ENCODE measurements at places on chromosomes 5 and 9.
A peak's percentile ranks its signal among the peaks of the same experiment; 100 is the strongest.

GRCh38 chr9:468766-469426 is 254.2 kb downstream of the DOCK8 start:
- peak; percentile 34 for DNase-seq

- no peak for DNase-seq
Observed at GRCh38 chr5:143588933-143589662, 185.6 kb upstream of the NR3C1 start.

DNA sequence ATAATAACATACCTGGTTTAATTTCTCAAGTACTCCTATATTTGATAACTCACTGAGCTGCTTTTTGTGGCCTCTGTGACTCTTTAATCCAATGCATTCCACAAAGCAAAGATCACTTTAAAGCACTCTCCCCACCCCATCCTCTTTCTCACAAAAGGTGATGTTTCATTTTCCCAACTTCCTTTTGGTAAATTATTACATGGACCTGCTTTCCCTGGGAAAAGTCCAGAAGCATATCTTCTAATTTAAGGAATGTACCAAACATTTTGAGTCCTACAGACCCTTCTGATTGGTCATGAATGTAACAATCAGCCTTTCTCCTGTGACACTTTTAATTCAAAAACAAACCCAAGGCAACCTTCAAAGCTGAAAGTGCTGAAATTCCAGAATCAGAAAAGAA is 71.1 kb downstream of the MLLT3 start:
- DNase-seq, result no peak

GRCh38 chr5:17343675-17344074 is 126.2 kb downstream of the BASP1 start:
- DNase-seq, result peak; percentile 65

- no peak for DNase-seq
Observed at GRCh38 chr5:175542966-175543235, 64.5 kb downstream of the SFXN1 start.

GRCh38 chr5:57383093-57383861 is 99.3 kb downstream of the ACTBL2 start:
- DNase-seq, result peak; percentile 17

DNA sequence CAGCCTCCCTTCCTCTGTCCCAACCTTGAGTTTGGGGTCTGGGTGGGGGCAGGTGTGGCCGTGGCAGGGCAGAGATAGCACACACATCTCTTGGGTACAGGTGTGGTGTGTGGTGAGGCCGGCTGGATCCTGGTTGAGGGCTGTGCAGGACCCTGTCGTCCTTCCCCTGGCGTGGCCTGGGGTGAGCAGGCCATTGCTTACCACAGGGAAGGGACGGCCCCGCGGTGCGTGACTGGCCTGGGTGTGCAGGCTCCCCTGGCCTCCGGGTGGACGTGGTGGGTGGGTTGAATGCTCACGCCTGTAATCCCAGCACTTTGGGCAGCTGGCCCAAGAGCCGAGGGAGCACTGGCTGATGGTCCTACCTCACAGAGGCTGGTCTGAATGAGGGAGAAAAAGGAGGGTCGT is 1.2 kb downstream of the ARRDC1 start:
- no peak for DNase-seq

- no peak for DNase-seq
Observed at GRCh38 chr9:9612270-9612669, 1000.5 kb downstream of the PTPRD start.

- peak; percentile 66 for DNase-seq
Observed at GRCh38 chr5:52794519-52794918, 6.8 kb downstream of the ITGA1 start.

DNA sequence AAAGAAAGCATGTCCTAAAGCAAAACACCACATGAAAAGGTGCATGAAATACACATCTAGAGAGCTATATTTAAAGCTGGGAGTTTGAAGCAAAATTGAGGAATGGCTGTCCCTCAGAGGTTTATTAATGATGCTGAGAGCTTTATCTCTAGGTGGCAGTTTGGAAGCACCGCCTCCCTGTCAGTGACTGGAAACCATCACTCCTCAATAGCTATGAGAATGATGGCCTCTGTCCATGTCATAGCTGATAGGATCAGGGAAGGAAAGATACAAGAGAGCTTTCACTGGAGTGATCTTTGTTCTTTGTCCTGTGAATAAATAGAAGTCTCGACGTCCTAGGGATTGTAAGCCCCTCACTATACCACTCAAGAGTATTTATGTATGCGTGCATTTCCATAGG is 110.5 kb downstream of the NUDT12 start:
- DNase-seq, result no peak

DNA sequence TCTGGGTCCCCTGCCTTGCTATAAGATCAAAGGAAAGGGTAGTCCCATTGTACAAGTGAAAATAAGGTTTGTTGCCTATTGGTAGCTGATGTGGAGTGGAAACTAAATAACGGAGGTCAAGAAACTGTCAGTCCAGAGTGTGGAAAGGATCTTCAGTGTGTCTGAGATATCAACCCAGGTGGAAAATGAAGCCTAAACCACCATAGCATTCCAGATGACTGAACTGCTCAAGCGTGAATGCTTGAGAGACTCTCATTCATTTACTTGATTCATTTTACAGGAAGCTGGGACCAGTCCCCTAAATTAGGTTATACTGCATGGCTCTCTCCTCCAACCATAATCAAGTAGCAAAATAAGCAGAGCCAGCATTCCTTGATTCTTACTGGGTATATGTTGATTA is 116.0 kb upstream of the SLC28A3 start:
- no peak for DNase-seq

Data from suppressor macrophage treated with lipopolysaccharide for 4 hours (primary cell).